Left hindlimb (tissue), 1 donor: ENCODE measurements at places on chromosomes 4 and X.
A peak's percentile ranks its signal among the peaks of the same experiment; 100 is the strongest.

- no peak for DNase-seq
Observed at GRCh38 chrX:75228854-75229253, 45.0 kb upstream of the UPRT start.

DNA sequence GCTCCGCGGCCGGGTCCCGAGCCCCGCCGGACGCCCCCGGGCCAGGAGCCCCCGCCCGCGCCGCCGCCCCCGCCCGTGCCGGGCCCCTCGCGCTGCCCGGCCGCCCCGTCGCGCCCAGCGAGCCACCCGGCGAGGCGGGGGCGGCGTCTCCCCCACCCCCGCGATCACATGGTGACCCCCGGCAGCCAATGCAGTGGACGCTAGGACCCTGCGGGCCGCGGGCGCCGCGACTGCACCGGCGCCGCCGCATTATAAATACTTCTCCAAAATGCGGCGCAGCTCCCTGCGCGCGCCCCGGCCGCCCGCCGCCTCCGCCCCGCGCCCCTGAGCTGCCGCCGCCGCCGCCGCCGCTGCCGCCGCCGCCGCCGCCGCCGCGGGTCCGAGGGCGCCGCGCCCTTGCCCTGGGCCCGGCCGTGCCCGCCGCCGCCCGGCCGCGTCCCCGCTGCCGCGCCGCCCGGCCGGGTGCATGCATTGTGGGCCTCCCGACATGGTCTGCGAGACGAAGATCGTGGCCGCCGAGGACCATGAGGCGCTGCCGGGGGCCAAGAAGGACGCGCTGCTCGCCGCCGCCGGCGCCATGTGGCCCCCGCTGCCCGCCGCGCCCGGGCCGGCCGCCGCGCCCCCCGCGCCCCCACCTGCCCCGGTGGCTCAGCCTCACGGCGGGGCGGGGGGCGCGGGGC lies at the start of gene NAT8L:
TSS of gene NAT8L (plus strand) at position 282 of the 680 bp plus-strand sequence. CDS start at position 467, 185 bp downstream.
- no peak for DNase-seq

DNA sequence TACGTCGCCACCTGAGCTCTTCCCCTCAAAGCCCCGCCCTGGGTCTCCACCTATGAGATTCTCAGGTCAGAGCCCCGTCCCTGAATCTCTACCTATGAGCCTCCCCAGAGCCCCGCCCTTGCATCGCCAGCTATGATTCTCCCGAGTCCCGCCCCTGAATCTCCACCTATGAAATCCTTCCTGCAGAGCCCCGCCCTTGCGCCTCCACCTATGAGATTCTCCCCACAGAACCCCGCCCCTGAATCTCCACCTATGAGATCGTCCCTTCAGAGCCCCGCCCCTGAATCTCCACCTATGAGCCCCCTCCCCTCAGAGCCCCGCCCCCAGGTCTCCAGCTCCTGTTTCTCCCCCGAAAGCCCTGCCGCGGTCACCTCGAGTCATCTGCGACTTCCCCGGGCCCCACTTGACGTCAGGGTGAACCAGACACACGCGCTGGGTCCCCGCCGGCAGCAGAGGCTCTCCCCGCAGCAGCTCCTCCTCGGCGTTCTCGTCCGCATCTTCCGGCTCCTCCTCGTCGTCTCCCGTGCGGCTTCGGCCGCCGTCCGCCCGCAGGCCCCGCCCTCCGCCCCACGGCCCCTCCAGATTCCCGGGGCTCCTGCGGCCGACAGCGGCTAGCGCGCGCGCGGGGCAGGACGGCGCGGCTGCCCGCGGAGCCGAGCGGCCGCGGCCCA lies 393 bp downstream of the GTPBP6 start:
- DNase-seq, result peak; percentile 97

DNA sequence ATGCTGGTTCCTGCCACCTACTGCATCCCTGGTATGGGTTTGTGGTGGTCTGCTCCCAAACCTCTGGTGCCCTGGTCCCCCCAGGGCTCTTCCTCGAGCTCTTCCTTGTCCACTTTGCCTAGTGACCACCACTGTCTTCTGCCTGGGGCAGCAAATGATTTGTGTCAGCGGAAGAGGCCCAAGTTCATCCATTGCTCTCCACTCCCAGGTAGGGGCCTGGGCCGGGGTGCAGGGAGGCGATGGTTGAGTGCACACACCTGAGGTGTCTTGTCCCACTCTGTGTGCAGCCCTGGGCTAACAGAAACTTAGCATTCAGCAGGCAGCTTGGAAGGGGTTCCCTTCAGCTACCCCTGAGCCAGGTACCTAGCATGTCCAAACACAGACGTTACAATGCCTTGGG lies 75.6 kb upstream of the SOX3 start:
- DNase-seq, result no peak

DNA sequence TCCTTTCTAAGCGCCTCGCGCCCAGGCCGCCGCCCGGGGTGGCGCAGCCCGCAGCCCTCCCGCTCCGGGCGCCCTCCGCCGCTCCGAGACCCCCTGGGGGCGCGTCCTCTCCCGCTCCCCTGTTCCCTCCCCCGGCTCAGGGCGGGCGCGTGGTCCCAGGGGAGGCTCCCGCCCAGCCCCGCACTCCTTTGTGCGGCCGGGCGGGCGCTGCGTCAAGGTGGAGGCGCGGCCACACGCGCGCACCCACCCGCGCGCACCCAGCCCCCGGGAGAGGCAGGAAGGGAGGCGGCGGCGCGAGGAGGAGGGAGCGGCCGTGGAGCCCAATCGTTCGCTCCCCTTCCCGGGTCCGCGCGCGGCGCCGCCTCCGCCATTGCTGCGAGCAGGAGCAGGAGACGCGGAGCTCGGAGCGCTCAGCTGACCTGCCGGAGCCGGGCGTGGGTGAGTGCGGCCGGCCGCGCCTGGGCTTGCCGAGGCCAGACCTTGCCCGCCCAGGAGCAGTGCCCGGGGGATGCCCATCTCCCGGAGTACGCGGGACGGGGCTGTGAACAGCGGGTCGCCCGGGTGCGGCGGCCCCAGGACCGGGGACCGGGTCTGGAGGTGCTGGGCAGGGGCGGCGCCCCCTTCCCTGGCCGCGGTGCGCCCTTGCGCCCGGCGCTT lies at the start of gene NSG1:
TSS of gene NSG1 (plus strand) at position 367 of the 657 bp plus-strand sequence. CDS start 528 bp downstream, outside the sequence.
- no peak for DNase-seq

GRCh38 chrX:116806288-116806802 lies 343.6 kb upstream of the CT83 start:
- DNase-seq, result no peak

DNA sequence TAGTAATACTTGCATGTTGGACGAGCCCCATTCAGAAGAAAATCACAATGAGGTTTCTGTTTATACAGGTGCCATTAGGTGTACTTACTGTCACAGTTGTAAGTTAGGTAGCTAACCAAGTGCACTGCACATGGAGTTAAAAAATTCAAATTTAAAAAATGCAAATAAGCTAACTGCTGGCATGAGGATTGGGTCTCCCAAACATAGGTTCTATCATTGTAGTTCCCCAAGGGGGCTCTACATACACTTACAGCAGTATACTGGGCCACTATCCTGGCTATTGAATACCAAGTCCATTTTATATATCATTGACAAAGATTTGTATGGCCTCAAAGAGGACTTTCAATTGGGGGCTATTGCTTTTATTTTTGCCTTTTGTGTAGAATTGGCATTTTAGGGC lies 153.4 kb downstream of the FMR1NB start:
- DNase-seq, result no peak

DNA sequence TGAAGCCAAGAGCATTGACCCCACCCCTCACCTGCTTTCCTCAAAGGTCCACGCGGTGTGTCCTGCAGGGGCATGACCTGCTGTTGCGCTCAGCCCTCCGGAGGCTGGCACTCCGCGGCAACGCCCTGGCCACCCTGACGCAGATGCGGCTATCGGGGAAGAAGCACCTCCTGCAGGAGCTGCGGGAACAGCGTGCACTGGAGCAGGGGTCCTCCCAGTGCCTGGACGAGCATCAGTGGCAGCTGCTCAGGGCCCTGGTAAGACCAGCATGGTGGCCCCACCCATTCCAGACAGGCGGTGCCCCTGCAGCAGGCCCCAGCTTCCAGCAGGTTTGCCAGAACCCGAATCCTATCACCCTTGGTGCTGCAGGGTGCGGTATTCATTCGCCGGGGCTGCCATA lies 86.0 kb downstream of the EVC start:
- no peak for DNase-seq

DNA sequence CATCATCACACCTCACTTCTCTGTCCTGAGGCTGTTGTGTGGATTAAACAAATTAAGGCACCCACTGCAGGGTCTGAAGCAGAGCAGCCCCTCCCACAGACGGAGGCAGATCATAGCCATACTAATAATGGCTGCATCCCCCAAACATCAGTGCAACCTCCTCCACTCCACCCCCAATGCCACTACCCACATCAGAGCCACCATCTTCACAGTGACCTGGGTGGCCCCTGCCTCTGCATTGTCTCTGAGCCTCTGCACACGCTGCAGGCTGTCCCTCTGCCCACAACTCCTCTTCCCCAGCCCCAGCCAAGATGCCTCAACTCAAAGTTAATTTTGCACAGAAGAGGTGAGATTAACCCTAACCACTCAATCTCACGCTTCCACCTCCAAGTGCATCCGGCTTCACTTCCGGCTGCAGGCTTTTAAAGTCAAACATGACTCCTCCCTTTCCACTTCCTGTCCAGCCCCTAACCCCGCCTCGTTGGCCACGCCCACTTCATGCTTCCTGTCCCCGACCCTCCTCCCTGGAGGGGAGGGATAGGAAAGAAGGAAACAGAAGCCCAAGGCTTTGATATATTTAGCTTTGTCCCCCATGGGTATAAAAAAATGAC lies 22.7 kb downstream of the JAKMIP1 start:
- no peak for DNase-seq

DNA sequence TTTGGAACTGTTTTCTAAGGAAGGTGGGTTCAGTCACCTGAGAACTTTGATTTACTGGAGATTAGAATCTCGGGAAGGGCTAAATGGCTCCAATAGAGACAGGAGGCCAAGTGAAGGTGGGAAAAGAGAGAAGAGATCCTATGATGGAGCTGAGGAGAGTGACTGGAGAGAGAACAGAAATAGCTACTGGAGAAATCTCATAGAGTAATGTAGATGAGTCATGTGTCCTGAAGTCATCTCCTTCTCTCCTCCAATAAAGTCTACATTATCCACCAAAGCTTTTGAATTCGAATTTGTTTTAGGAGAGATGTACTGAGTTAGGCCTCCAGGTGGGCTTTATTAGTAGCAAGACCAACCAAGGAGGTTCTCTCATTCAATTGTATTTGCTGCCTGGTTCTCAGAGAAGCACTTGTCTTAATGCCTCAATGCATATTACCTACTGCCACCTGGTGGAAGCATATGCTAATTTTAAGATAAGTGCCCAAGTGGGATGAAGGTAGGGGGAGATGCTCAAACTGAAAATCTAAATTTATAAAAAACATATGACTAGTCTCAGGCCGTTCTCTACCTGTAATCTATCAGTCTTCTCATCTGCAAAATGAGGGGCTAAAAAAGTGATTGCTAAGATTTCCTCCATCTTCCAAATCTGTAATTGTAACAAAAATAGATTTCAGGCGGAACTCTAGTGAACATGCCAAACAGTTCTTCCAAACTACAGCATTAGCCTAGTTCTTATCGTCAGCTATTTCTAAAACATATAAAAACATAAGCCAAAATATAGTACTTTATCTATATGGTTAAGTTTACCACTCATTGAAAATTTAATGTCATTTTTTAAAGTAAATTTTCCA lies 24.4 kb downstream of the TXK start:
- no peak for DNase-seq

GRCh38 chrX:107450823-107451509 lies 1.5 kb downstream of the FRMPD3 start:
- DNase-seq, result no peak

GRCh38 chrX:32191316-32191715 lies 1020.0 kb downstream of the DMD start:
- DNase-seq, result no peak

- no peak for DNase-seq
Observed at GRCh38 chrX:97740886-97741285, 857.2 kb downstream of the RPA4 start.

DNA sequence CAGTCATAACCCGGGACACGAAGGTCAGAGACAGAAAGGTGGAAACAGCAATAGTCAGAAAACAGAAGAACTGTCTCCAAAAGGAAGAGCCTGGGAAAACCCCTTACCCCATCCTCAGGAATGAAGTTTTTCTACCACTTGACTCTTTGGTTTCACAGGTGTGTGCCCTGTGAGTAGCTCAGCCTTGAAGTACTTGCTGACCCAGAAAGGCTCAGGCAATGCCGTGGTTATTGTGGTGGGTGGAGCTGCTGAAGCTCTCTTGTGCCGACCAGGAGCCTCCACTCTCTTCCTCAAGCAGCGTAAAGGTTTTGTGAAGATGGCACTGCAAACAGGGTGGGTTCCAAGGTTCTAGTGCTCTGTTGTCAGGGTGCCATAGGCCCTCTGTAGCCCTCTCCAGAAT lies 24.4 kb downstream of the DGAT2L6 start:
- DNase-seq, result no peak

DNA sequence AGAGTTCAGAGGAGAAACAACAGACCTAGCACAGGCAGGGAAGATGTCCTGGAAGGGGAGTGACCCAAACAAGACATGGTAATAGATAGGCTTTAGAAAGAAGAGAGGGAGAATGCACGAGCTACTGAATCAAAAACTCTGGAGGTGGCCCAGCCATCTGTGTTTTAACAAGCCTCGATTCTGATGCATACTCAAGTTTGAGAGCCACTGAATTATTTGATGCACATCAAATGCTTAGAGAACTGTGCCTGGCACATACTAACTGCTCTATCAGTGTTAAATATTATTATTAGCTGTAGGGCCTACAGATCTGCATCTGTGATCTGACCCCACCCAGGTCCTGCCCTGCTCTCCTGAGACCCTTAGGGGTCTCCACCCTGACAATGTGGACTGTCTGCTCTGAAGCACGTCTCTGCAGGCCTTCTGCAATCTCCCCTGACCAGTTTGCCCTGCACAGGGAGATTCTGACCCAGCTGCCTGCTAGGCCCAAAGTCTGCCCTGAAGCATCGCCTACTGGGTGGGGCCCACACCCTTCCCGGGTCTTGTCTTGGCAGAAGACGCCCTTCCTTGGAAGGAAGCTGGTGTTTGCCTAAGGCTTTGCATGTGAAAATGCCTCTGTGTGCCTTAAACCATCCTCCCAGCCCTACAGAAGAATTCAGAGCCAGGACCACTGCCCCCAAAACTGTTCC lies 201.5 kb upstream of the KLF3 start:
- DNase-seq, result no peak

DNA sequence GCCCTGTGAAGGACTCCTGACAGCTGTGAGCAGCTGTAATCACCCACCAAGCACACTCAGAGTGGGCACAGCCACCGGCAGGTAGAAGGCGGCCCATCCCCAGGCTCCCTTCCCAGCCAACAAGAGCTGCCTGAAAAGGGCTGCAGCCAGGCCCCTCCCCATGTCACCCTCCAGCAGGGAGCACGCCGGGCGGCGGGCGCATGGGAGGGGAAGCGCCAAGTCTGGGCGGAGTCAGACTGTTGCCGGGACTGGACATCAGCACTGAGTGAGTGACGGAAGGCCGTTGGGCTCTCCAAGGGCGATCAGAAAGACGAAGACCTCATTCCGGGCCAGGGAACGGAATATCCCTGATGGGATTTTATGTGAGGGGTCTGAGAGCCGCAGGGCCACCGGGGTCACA lies 82.1 kb downstream of the PPP2R2C start:
- no peak for DNase-seq

- no peak for DNase-seq
Observed at GRCh38 chr4:114603497-114603896, 4.9 kb downstream of the UGT8 start.

- no peak for DNase-seq
Observed at GRCh38 chrX:24702362-24703184, 8.9 kb downstream of the POLA1 start.

- DNase-seq, result no peak
Observed at GRCh38 chr4:72909461-72909860, 160.1 kb downstream of the COX18 start.

GRCh38 chr4:137125011-137125410 lies 407.3 kb downstream of the PCDH18 start:
- DNase-seq, result no peak

- DNase-seq, result no peak
Observed at GRCh38 chrX:132692066-132692465, 203.2 kb upstream of the MBNL3 start.
